Right lung (tissue), 10 donors: ENCODE measurements at places on chromosomes 2 and 18. TPM values are rescaled to one million over a fixed set of nuclear protein-coding genes. Genes with fewer than 3 reads are reported as not detected.

Gene SGO2
- 8.6 TPM for polyA plus RNA-seq

DNA sequence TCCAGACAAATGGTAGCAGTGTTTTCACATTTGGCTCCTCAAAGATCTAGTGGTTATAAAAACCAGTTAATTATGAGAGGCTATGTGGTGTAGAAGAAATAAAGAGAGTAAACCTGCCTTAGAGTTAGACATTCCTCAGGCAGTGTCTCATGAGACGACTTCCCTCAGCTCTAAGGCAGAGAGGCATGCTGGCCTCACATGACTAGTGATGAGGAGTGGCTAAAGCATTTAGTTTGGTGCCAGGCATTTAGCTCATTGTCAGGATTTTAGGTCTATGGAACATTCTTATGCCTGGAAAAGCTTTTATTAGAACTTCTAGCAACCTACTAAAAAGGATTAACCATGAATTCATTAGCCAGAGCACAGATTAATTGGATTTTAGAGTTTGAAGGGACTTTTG is 90.3 kb downstream of the RPRM start:
- DNase-seq = no peak

Gene SSB
- 175 TPM for polyA plus RNA-seq

GRCh38 chr2:120401275-120402066 is 55.5 kb downstream of the INHBB start:
- DNase-seq = no peak
